ENCODE measurements at places on chromosomes 2 and 18. TPM values are rescaled to one million over a fixed set of nuclear protein-coding genes. Genes with fewer than 3 reads are reported as not detected.
A peak's percentile ranks its signal among the peaks of the same experiment; 100 is the strongest.

CHRNA1 gene
- not detected for total RNA-seq

KATNAL2 gene
- not detected for total RNA-seq

CFAP221 gene
- not detected for total RNA-seq

RNF152 gene
- total RNA-seq, result 0.92 TPM

GRB14 gene
- total RNA-seq, result not detected

CBLN2 gene
- not detected for total RNA-seq

UPP2 gene
- total RNA-seq, result not detected

KLHL14 gene
- total RNA-seq, result not detected

CHRNG gene
- total RNA-seq, result not detected

C1GALT1C1L gene
- not detected for total RNA-seq

WDR12 gene
- 167 TPM for total RNA-seq

- no peaks in the 10 kb centered on the region for H3K36me3 ChIP-seq
- DNase-seq, result no peak
- no peak overlapping the region for H3K27ac ChIP-seq
- no peaks in the 10 kb centered on the region for H3K4me1 ChIP-seq
- H3K4me3 ChIP-seq, result no peak overlapping the region
- H3K27me3 ChIP-seq, result peaks cover 2% of the 10 kb centered on the region
These were observed 21.1 kb downstream of the PPP1R1C start for GRCh38 chr2:182006595-182007341.

DNA sequence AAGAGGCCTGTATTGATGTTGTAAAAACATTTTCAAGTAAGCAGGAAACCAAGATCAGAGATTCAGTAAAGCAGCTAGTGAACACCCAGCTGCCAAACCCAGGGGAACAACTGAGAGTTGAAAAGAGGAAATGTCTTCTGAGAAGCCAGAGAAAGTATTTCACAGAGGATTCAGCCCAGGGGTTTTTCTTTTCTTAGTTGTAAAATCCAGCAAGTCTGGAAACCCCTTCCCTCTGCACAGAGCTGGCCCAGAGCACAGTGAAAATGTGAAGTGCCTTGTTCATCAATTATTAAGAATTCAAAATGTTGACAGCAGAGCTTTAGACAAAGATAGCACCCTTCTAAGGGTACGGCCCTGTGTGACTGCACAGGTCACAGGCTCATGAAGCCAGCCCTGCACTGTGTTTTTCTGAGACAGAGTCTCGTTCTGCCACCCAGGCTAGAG, 28.4 kb downstream of the AFF3 start:
- no peaks in the 10 kb centered on the region for H3K27me3 ChIP-seq
- H3K27ac ChIP-seq, result peak overlapping the region; percentile 43
- no peak overlapping the region for H3K4me3 ChIP-seq
- H3K36me3 ChIP-seq, result peaks cover 2% of the 10 kb centered on the region
- DNase-seq, result peak; percentile 67

- no peaks in the 10 kb centered on the region for H3K36me3 ChIP-seq
- H3K4me3 ChIP-seq, result no peak overlapping the region
- peaks cover 39% of the 10 kb centered on the region for H3K27me3 ChIP-seq
- no peak for DNase-seq
These were observed 171.2 kb downstream of the SP3 start for GRCh38 chr2:173793709-173794565.

DNA sequence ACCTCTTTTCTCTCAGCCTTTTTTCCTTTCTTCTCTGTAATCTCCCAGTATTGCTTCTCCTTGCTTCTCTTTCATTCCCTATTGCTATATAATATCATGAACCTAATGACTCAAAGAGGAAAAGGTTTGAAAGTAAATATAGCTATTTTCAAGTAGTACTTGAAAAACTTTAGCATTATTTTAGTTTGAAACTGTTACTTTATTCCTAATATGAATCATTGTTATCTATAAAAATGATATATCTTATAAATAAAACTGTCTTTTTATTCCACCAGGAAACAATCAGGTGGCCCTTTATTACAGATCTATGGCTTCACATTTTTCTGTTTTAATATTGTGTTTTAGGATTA, 311 bp upstream of the SCN1A start:
- no peaks in the 10 kb centered on the region for H3K4me1 ChIP-seq
- H3K36me3 ChIP-seq, result no peaks in the 10 kb centered on the region
- no peak for DNase-seq

- H3K27ac ChIP-seq, result no peak overlapping the region
- no peaks in the 10 kb centered on the region for H3K36me3 ChIP-seq
- peaks cover 66% of the 10 kb centered on the region for H3K4me1 ChIP-seq
- no peak for DNase-seq
These were observed 68.4 kb upstream of the PPP1CB start for GRCh38 chr2:28683100-28683706.

- no peak overlapping the region for H3K4me3 ChIP-seq
- H3K36me3 ChIP-seq, result no peaks in the 10 kb centered on the region
- H3K27me3 ChIP-seq, result peaks cover 35% of the 10 kb centered on the region
- no peak overlapping the region for H3K27ac ChIP-seq
- DNase-seq, result no peak
These were observed 141.9 kb upstream of the CTAGE1 start for GRCh38 chr18:22559414-22560274.

GRCh38 chr2:195820373-195820772, 163.3 kb downstream of the SLC39A10 start:
- H3K4me1 ChIP-seq, result no peaks in the 10 kb centered on the region
- no peak overlapping the region for H3K27ac ChIP-seq
- no peaks in the 10 kb centered on the region for H3K36me3 ChIP-seq
- DNase-seq, result no peak

DNA sequence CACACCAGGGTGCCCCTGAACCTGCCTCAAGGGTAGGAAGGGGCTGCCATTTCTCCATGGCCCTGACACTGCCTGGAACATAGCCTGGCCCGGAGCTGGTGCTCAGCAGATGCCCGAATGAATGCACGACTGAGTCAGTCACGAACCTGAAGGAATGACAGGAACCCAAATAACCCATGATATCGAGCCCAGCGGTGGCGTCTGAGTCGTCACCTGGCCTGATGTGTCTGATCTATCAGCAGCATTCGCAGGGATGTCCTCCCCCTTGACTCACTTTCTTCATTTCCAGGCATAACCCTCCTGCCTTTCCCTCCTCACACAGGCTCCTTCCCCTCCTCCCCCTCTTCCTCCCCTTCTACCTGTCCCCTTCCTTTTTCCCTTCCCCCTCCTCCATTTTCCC, 52.1 kb upstream of the SMAD7 start:
- no peak overlapping the region for H3K4me3 ChIP-seq
- DNase-seq, result no peak
- no peaks in the 10 kb centered on the region for H3K36me3 ChIP-seq
- peaks cover under 1% of the 10 kb centered on the region for H3K4me1 ChIP-seq
- H3K27me3 ChIP-seq, result peaks cover 12% of the 10 kb centered on the region
- H3K27ac ChIP-seq, result no peak overlapping the region

DNA sequence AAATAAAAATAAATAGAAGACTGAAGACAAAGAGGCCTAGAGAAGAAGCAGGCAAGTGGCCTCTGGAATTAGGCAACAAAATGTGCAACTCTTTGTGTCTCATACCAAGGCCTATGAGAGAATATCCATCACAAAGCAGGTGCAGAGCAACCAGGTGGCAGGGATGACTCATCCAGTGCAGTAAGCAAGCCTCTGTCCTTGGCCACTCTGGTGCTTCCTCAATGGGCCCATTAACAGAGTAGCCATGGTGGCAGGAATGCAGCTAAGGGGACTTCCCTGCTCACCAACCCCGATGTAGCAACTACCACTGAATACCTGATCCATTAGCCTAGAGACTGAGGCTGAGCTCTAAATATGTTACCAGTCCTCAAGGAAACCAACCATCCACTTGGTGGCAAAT, 11.0 kb upstream of the EPG5 start:
- no peaks in the 10 kb centered on the region for H3K27me3 ChIP-seq
- DNase-seq, result no peak
- H3K27ac ChIP-seq, result no peak overlapping the region
- no peak overlapping the region for H3K4me3 ChIP-seq
- peaks cover 6% of the 10 kb centered on the region for H3K4me1 ChIP-seq

DNA sequence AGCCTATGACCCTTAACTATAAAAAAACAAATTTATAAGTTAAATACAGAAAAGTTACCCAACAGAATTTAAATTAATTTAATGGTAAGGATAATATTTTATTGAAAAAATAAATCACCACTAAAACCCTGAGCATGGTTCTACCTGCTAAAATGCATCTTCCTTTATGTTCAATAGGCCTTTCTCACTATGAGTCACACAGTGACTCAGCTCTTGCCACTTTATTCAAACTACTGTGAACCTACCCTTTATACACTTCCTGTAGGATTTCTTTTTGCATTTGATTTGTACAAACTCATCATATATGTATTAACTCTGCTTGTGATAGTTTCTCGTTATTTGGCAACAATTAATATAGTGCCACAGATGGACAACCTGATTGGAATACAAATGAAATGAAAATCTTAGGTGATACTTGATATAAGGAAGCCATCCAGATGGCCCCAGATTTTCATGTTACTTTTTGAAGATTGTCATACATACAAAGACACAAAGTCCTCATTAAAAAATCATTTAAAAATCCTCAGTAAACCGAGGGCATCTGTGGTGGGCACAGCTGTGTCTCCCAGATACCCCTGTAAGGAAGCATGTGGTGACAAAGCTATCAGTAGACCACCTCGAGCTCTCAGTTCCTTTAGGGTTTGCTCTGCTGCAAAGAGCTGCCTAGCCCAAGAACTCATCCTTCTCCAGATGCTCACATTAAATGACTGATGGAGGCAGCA, 55.2 kb upstream of the COBLL1 start:
- H3K27ac ChIP-seq, result no peak overlapping the region
- no peaks in the 10 kb centered on the region for H3K36me3 ChIP-seq
- H3K27me3 ChIP-seq, result peaks cover 12% of the 10 kb centered on the region
- H3K4me3 ChIP-seq, result no peak overlapping the region

- no peak overlapping the region for H3K4me3 ChIP-seq
- no peaks in the 10 kb centered on the region for H3K4me1 ChIP-seq
- H3K27me3 ChIP-seq, result peaks cover 15% of the 10 kb centered on the region
These were observed 2.5 kb downstream of the PID1 start for GRCh38 chr2:229268626-229269025.

DNA sequence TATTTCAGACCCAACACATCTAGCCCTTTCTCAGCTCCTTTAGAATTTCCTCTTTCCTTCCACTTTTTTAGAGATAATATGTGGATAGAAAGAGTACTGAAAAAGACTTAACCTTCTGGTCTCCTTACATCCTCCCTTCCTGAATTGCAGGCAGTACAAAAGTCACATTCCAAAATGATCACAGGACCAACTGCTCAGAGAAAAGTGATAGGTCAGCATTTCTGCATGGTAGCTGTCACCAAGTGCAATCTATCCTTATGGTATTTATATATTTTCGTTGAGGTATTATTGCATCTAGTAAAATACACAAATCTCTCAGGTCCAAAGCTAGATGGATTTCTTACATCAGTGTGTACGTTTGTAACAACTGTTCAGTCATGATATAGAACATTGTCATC, 427.5 kb downstream of the LPIN1 start:
- H3K36me3 ChIP-seq, result no peaks in the 10 kb centered on the region
- peaks cover 46% of the 10 kb centered on the region for H3K4me1 ChIP-seq
- H3K4me3 ChIP-seq, result no peak overlapping the region
- no peak overlapping the region for H3K27ac ChIP-seq
- DNase-seq, result no peak

DNA sequence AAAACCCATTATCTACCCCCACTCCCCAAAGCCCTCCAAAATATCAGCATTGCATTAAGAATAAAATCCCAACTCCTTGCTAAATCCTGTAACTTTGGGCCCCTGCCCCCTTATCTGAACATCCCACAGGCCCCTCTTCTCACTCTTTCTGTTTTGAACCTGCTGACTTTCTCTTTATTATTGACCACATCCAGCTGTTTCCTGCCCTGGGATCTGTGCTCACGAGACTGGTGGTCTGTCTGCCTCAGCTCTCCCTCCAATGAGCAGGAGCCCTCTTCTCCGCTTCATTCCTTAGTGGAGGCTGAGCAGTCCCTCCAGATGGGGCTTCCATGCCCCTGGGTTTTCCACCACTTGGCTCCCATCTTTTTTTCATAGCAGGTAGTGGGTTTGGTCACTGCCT, 116.9 kb downstream of the ACKR3 start:
- H3K27ac ChIP-seq, result no peak overlapping the region
- no peak for DNase-seq
- H3K4me3 ChIP-seq, result no peak overlapping the region
- H3K27me3 ChIP-seq, result no peaks in the 10 kb centered on the region
- H3K36me3 ChIP-seq, result no peaks in the 10 kb centered on the region

DNA sequence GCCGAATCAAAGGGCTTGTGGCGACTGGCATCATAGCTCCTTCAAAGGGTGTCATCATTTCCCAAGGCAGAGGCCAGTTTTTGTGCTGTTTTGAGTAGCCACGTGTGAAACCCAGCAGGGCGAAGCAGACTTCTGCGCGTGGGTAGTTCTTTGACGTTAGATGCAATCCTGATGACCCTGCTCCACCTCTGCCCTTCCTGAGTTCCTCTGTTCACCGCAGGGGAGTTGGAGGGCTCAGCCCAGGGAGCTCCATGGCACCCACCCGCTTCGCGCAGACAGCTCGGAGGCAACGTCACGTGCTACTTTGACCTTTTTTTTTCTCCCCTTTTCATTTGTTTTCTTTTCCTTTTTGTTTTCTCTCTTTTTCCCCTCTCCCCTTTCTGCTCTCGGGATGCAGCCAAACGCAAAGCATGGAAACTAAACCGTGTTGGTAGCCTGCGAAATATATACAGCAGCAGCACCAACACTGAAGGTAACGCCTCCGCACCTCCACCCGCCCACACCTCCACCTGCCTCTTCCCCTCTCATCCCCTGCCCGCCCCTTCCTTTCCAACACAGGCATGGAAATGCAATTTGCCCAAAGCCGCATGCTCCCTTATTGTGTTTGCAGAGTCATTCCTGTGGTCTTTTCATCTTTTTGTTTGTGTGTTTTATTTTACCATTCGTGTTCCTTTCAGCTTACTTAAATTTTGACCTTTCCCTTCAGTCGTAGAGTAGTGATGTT, 153.6 kb downstream of the GBX2 start:
- no peaks in the 10 kb centered on the region for H3K36me3 ChIP-seq
- H3K4me1 ChIP-seq, result no peaks in the 10 kb centered on the region
- H3K4me3 ChIP-seq, result no peak overlapping the region

- no peaks in the 10 kb centered on the region for H3K4me1 ChIP-seq
- no peak overlapping the region for H3K4me3 ChIP-seq
- no peaks in the 10 kb centered on the region for H3K36me3 ChIP-seq
- no peak overlapping the region for H3K27ac ChIP-seq
These were observed 4.4 kb upstream of the TWIST2 start for GRCh38 chr2:238843476-238843875.

- H3K4me1 ChIP-seq, result no peaks in the 10 kb centered on the region
- H3K36me3 ChIP-seq, result no peaks in the 10 kb centered on the region
- peaks cover 23% of the 10 kb centered on the region for H3K27me3 ChIP-seq
- H3K4me3 ChIP-seq, result no peak overlapping the region
- DNase-seq, result no peak
These were observed 13.4 kb downstream of the MEIS1 start for GRCh38 chr2:66448136-66448991.

- peaks cover 26% of the 10 kb centered on the region for H3K4me1 ChIP-seq
- DNase-seq, result no peak
- no peaks in the 10 kb centered on the region for H3K36me3 ChIP-seq
- no peak overlapping the region for H3K4me3 ChIP-seq
These were observed 45.0 kb downstream of the SLC4A1AP start for GRCh38 chr2:27708666-27709065.

- no peaks in the 10 kb centered on the region for H3K36me3 ChIP-seq
- no peak overlapping the region for H3K4me3 ChIP-seq
- no peak overlapping the region for H3K27ac ChIP-seq
- H3K27me3 ChIP-seq, result peaks cover 5% of the 10 kb centered on the region
- H3K4me1 ChIP-seq, result no peaks in the 10 kb centered on the region
These were observed 80.0 kb downstream of the SOWAHC start for GRCh38 chr2:109694190-109694589.

GRCh38 chr2:200095436-200095835, 140.1 kb downstream of the MAIP1 start:
- no peak overlapping the region for H3K4me3 ChIP-seq
- H3K4me1 ChIP-seq, result no peaks in the 10 kb centered on the region
- peaks cover 14% of the 10 kb centered on the region for H3K27me3 ChIP-seq
- no peak overlapping the region for H3K27ac ChIP-seq
- no peak for DNase-seq
- no peaks in the 10 kb centered on the region for H3K36me3 ChIP-seq
